ENCODE measurements at places on chromosomes 2 and 18.

DNA sequence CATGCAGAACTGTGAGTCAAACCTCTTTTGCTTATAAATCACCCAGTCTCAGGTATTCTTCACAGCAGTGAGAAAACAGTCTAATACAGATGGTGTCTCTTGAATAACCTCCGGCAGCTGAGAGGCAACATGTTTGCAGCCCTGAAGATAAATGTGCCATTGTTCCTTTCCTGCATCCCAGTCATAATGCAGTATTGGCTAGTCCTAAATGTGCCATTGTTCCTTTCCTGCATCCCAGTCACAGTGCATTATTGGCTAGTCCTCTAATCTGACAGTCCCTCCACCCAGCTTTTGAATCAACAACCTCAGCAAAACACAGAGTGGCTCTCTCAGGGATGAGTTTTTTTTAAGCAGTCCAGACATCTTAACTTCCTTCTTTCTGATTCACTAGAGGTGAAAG lies 550.7 kb downstream of the RIT2 start:
- DNase-seq: no peak

GRCh38 chr2:103986001-103986400 lies 867.9 kb upstream of the POU3F3 start:
- DNase-seq: no peak

DNA sequence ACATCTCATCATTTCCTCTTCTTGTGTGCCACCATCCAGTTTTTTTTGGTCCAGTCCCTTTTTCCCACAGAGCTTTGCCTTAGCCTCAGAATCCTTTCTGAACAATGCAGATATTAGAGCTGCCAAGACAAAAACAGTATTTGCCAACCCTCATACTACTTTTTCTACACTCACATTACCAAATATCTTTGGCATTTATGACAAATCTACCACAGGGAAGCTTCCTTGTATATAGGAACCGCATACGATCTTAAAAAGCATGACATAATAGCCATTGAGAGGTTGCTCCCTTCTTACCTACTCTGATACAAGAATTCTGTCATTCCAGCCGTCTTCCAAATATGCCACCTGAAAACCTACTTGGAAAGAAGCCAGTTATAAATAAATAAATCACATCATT lies 9.4 kb downstream of the ZNF24 start:
- no peak for DNase-seq

DNA sequence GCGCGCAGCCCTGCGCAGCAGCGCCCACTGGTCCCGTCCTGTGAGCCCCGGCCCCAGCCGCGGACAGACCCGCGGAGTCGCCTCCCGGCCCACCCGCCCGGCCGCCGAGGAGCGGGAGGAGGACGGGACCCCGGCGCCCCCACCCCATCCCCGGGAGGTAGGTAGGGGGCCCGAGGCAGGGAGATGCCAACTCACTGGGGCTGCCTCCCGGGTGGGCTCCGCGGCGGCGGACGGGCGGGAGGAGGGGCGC lies 160 bp downstream of the SPTBN1 start:
- no peak for DNase-seq

DNA sequence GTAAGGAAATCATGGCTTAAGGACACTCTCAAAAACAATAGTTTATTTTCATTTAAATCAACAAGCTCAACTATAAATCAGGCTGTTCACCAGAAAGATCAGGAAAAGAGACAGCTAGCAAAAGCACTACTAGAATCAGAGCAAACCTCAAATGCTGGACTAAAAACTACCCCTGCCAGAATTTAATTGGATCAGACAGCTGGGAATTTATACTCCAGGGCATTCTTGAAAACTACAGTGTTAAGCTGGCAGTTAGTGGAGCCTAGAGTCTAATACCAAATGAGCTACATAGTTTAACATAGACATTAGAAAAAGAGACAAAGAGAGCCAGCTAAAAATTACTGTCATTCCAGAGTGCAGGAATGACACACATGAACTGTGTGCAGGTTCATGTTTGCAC lies 1016.4 kb upstream of the CRIM1 start:
- no peak for DNase-seq
